NCI-H1417 treated with DMSO at 0.1 percent for 48 hours (cell line): ENCODE measurements at places on chromosomes 5 and 9.

DNA sequence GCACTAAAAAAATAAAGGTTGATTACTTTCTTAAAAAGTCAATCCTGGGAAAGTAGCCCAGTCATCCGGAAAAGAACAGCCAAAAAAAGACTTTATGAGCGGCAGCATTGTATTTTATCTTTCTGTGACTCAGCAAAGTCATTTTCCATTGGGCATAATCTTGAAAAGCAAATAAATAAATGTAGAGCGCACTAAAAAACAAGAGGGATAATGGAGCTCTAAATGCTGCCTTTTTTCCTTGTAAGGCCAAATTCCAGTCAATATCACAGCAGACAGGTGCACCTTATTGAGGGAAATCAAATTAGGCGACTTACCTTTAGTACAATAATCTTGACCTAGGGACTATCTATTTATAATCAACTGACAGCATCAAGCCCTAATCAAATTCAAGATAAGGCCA, 266.8 kb downstream of the MTRR start:
- DNase-seq, result no peak

DNA sequence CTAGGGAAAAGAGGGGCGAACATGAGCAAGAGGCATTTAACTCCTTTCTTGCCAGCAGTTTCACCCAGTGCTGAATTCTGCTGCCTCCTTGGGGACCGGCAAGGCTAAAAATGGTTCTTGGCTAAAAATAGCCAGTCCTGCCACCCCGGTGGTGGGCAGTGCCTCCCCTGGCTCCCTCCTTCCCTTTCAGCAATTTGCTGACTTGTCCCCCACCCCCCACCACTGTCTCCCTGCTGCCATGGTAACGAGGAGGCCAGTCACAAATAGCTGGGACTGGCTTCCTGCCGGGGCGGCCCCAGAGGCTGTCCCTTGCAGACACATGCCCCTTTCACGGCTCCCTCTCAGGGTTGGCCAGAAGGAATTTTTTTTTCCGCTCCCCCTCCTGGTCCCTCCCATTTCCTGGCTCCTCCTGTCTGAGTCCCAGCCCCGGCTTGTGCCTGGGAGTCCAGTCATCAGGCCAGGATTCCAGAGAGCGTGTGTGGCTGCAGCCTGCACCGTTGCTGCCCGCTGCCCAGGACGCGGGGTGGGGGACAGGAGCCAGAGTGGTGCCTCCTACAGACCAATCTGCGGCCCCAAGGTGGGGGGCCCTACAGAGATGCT, 130.3 kb downstream of the RGS3 start:
- no peak for DNase-seq

DNA sequence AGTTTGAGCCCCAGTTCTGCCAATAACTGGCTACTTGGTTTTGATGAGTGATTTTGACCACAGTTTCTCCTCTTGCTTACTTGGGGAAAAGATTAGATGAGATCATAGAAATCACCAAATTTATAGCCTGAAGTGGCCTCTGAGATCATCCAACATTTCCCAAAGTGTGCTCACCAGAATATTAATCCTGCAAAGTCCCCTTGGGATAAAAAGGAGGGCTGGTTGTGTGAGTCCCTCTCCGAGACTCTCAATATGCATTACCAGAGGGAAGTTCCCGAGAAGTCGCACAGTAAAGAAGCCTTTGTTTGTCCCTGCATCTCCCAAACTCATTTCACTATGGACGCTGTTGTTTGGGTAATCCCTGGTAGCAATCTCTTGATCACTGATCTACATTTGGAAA, 88.4 kb upstream of the ADRA1B start:
- no peak for DNase-seq

DNA sequence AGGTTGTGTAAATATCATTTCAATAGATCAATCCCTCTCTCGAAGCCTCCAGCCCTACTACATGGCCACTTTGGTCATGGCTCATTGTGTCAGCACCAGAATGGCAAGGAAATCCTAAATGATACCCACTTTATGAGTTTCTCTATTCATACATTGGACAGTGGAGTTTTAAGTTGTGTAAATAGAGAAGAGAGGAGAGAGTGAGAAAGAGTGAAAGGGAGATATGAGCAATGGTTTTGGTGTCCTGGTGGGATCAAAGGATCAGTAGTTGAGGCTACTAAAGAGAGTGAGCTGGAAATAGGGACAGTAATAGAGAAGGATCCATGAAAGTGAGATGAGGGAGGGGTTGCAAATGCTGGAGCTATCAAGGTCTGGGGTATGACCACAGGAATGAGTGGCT, 31.5 kb upstream of the GZMA start:
- DNase-seq, result no peak

DNA sequence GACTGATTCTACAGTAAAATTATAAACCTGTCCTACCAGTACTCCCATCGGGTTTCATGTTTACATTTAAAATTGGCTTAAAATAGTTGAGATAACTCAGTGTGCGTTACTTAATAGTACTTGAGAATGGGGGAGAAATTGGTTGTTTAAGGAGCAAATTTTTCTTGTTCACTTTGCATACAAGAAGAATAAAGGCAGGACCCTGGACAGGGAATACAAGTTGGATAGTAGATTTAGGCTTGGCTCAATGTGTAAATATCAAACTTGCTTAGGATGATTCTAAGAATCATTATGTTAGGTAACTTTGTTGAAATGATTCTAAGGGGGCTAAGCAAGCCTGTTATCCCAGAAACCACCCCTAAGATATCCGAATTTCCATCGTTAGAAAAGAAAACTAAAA, 448.4 kb upstream of the TLE4 start:
- no peak for DNase-seq

GRCh38 chr5:2030131-2030530, 147.4 kb upstream of the IRX4 start:
- no peak for DNase-seq

DNA sequence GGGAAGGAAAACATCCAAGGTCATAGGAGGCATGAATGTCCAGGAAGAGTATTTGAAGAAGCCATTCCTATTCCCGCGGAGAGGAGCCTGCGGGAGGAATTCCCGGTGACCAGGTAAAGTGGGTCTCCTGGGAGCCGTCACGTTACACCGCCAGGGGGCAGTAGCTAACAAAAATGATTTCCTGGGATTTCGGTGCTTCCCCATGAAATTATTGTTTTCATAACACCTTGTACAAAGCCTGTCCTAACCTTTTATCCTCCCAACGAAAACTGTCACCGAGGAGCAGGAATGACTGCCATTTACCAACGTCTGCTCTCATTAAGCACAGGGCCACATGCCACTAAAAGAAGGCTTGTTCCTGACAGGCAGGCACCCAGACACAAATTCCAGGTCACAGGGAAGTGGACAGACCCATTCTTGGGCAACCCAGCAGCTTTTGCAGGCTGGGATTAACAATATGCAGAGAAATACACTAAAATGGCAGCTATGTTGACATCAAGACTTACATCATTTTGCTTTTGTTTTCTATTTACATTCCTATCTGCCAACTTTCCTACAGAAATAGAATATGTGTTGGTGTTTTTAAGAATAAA, 41.2 kb upstream of the CTSL start:
- DNase-seq, result no peak

- no peak for DNase-seq
Observed at GRCh38 chr9:122383992-122384461, 13.2 kb downstream of the PTGS1 start.

- no peak for DNase-seq
Observed at GRCh38 chr5:54457094-54457862, 1.8 kb downstream of the HSPB3 start.

- no peak for DNase-seq
Observed at GRCh38 chr5:21168557-21168956, 1180.6 kb upstream of the CDH18 start.

GRCh38 chr9:27440888-27441740, 83.0 kb upstream of the IFNK start:
- DNase-seq, result no peak
